ENCODE measurements at places on chromosomes 13 and 19.

GRCh38 chr19:53696951-53697350, 65.2 kb downstream of the DPRX start:
- DNase-seq = no peak

DNA sequence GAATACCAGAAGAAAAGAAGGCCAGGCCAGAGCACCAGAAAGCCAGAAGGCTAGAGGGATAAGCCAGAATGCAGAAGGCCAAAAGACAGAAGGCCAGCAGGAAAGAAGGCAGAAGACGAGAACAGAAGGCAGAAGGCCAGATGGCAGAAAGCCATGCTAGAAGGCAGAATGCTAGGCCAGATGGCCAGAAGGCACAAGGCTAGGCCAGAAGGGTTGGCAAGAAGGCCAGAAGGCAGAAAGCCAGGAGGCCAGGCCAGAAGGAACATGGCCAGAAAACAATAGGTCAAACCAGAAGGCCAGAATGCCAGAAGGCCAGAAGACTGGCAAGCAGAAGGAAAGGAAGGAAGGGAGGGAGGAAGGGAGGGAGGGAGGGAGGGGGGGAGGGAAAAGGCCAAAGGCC, 188.8 kb downstream of the TUBA3C start:
- DNase-seq = no peak

GRCh38 chr13:54449922-54450321, 1421.3 kb downstream of the OLFM4 start:
- no peak for DNase-seq

GRCh38 chr13:49610176-49610575, 18.1 kb upstream of the ARL11 start:
- no peak for DNase-seq

DNA sequence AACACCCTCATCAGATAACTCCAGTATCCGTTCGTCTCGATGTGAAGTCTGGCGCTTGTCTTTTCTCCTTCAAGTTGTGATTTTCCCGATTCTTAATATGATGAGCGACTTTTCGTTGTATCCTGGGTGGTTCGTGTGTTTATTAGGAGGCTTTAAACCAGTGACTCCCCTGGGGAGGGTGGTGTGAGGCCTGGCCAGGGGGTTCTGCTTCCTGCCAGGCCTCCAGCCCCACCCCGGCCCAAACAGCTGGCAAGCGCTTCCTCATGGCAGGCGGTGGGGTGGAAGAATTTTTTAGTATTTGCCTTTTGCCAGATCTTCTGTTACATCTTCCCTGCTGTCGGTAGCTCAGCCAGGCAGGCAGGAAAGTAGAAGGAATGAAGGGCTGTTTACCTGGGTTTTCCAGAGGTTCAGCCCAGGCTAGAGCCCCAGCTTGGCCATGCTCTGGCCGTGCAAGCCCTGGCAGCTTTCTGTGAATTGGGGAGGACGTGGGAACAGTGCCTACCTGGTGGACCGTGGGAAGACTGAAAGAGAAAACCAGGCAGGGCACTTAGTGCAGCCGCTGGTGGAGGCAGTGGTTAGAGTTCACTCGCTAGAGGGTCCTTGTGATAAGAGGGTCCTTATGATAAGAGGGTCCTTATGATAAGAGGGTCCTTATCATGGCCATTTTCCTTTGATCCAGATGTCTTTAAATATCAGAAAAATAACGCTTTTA, 37.7 kb upstream of the DCUN1D2 start:
- no peak for DNase-seq

GRCh38 chr13:86193281-86193680, 394.1 kb upstream of the SLITRK6 start:
- no peak for DNase-seq

DNA sequence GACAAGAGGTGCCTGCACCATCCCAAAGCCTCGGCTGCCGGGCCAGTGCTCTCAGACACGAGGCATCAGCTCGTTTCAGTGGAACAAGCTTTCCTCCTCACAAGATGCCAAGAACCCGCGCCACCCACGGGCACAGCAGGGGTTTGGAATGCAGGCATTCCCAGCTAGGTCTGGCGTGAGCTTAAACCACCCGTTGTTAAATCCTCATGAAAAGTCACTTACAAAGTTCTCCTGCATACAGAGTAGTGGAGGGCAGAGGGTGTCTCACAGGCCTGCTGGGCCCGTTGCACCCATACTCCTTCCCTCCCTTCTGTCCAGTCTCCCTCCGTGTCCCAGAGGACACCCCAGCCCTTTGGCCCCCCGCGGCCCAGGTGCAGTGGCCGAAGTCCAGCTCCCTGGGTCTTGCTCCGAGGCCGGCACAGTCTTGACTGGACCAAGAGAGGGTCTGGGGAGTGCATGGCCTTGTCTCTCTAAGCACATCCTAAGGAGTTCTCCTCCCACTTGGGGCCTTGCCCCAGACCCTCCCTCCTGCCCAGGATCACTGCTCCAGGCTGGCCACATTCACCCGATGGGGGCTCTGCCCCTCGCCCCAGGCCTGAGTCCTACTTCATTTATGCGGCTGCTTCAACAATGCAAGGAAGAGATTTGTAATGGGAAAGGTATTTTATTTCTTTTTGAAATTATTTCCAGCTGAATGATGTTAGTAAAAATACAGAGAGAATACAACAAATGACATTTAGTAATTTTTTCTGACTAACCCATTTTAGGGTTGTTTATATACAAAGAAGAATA, 35.2 kb upstream of the GRTP1 start:
- DNase-seq = no peak

GRCh38 chr13:95676105-95676761, 706 bp upstream of the DNAJC3 start:
- peak; percentile 0 for DNase-seq

DNA sequence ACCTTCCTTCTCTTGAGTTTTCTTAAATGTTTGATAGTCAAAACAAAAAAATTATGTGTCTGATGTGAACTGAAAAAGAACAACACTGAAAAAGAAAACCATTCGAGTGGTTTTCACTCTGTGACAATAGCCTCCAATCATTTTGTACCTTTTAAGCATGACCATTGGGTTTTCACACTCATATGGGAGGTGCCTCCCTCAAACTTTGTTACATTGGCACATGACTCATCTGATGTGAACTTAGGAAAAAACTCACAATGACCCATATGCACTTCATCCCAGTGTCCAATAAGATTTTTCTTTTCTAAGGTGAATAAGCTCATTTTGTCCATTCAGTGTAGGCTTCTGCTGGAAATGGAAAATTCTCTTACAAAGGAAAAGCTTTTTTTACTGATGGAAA, 66.6 kb upstream of the XPO4 start:
- DNase-seq = no peak

DNA sequence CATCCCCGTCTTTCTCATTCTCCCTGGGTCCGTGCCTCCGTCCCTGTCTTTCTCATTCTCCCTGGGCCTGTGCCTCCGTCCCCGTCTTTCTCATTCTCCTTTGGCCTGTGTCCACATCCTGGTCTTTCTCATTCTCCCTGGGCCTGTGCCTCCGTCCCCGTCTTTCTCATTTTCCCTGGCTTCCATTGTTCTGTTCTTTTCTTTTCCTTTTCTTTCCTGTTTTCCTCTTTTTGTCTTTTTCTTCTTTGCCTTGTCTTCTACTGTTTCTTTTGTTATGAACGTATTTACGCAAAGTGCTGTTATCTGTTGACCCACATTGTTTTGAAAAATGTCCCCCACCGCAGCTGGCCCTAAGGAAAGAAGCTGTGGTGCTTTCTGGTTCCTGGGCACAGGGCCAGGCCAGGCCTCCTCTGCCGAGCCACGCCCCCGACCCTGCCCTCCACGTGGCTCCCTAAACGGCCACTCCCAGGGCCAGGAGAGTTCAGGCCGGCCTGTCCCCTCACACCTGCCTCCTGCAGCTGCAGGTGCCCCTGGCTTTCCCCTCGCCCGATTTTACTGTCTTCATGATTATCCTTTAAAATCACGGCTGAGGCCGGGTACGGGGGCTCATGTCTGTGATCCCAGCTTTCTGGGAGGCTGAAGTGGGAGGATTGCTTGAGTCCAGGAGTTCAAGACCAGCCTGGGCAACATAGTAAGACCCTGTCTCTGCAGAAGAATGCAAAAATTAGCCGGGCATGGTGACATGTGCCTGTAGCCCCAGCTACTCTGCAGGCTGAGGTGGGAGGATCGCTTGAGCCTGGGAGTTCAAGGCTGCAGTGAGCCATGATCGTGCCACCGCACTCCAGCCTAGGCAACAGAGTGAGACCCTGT, 14.0 kb upstream of the TMPRSS9 start:
- DNase-seq = no peak

- no peak for DNase-seq
Measured at GRCh38 chr13:46894568-46894967, 2.3 kb downstream of the HTR2A start.

GRCh38 chr13:44506719-44507118, 69.4 kb downstream of the TSC22D1 start:
- no peak for DNase-seq

DNA sequence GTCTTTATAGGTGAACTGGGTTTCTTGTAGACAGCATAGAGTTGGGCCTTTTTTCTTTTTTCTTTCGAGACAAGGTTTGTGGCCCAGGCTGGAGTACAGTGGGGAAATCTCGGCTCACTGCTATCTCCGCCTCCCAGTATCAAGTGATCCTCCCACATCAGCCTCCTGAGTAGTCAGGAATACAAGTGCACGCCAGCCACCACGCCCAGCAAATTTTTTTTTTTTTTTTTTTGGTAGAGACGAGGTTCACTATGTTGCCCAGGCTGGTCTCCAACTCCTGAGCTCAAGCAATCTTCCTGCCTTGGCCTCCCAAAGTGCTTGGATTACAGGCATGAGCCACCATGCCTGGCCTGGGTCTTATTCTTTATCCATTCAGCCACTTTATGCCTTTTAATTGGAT, 5.1 kb upstream of the CALM3 start:
- DNase-seq = no peak
